ENCODE measurements at places on chromosomes 5 and 9.

DNA sequence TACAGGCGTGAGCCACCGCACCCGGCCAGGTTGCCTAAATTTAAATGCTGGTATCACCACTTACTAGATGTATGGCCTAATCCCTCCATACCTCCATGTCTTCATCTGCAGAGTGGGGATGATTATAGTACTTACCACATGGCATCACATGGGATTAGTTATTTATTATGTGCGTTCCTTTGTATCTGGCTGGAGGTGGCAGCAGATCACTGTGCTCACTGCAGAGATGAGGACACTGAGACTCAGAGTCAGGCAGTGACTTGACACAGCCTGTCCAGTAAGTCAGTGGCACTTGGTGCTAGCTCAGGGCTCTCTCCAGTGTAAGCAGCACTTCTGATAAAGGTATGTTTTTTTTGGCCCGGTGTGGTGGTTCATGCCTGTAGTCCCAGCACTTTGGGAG is 38.4 kb upstream of the HAND1 start:
- DNase-seq, result no peak

DNA sequence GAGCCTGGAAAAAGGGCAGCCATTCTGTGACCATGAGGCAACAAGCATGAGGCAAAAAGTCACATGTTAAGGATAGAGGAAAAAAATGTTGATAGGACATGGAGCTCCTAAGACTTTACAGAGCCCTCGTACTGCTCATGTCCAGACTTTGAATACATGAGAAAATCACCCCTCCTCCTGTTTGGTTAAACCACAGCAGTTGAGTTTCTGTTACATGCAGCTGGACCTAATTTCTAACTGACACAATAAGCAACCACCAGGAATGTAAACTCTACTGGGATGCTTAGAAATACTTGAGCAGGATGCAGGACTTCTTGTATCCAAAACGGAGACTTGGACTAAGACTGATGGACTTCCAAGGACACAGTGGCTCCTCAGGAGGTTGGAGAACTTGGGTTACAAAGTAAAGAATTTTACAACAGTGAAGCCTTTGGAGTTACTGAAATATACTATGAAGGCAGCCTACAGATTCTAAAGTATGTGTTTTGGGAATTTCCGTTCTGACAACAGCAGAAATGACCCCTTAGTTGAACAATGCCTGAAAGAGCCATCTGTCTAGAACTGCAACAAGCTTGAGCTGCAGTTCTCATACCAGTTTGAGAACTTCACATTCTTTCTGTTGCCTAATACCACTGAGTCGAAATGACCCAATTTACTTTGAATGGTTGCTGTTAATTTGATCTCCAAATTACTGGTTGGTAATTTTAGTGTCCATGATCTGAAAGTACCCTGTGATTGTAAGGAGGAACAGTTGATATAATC is 268.9 kb downstream of the PIK3R1 start:
- DNase-seq, result peak; percentile 72

DNA sequence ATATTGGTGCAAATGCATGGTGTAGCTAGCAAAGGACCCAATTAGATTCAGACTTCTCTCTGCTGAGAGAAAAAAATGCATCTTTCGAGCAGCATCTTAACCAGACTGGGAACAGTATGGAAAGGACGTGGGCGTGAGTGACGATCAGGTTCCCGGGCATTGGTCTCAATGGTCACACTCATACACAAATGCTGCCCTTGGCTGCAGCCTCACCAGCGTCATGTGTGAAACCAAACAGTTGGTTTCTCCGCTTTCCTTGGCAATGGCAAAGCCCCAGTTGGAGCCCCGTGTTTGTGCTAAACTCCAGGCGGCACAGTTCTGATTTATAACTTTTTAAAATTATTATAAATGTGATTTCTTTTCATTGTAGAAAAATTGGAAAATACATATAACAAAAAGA is 237.8 kb downstream of the SEC61B start:
- DNase-seq, result no peak

- DNase-seq, result no peak
These were observed 549.9 kb downstream of the IRX1 start for GRCh38 chr5:4145511-4145910.
